ENCODE measurements at places on chromosomes 1 and 21. TPM values are rescaled to one million over a fixed set of nuclear protein-coding genes. Genes with fewer than 3 reads are reported as not detected.

Gene HRNR
- not detected for total RNA-seq

Gene HSPB7
- not detected for total RNA-seq

Gene RPTN
- not detected for total RNA-seq

Gene CFHR3
- total RNA-seq = 0.14 TPM

Gene SLC9C2
- not detected for total RNA-seq

Gene TMEM82
- not detected for total RNA-seq

Data from A549 treated with Mapracorat at 1 μM for 4 hours (cell line).